SW 1271 (cell line): ENCODE measurements at places on chromosomes 13 and 19.

- DNase-seq, result no peak
Measured at GRCh38 chr13:45878966-45879365, 27.4 kb upstream of the SIAH3 start.

DNA sequence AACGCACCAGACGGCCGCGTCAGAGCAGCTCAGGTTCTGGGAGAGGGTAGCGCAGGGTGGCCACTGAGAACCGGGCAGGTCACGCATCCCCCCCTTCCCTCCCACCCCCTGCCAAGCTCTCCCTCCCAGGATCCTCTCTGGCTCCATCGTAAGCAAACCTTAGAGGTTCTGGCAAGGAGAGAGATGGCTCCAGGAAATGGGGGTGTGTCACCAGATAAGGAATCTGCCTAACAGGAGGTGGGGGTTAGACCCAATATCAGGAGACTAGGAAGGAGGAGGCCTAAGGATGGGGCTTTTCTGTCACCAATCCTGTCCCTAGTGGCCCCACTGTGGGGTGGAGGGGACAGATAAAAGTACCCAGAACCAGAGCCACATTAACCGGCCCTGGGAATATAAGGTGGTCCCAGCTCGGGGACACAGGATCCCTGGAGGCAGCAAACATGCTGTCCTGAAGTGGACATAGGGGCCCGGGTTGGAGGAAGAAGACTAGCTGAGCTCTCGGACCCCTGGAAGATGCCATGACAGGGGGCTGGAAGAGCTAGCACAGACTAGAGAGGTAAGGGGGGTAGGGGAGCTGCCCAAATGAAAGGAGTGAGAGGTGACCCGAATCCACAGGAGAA is 1.9 kb downstream of the PPP1R12C start:
- no peak for DNase-seq

- peak; percentile 70 for DNase-seq
Measured at GRCh38 chr19:4815426-4816201, 15.9 kb downstream of the TICAM1 start.

GRCh38 chr13:75906315-75906714 is 270.2 kb downstream of the LMO7 start:
- DNase-seq, result no peak

- no peak for DNase-seq
Measured at GRCh38 chr13:71039440-71039839, 827.6 kb downstream of the DACH1 start.

DNA sequence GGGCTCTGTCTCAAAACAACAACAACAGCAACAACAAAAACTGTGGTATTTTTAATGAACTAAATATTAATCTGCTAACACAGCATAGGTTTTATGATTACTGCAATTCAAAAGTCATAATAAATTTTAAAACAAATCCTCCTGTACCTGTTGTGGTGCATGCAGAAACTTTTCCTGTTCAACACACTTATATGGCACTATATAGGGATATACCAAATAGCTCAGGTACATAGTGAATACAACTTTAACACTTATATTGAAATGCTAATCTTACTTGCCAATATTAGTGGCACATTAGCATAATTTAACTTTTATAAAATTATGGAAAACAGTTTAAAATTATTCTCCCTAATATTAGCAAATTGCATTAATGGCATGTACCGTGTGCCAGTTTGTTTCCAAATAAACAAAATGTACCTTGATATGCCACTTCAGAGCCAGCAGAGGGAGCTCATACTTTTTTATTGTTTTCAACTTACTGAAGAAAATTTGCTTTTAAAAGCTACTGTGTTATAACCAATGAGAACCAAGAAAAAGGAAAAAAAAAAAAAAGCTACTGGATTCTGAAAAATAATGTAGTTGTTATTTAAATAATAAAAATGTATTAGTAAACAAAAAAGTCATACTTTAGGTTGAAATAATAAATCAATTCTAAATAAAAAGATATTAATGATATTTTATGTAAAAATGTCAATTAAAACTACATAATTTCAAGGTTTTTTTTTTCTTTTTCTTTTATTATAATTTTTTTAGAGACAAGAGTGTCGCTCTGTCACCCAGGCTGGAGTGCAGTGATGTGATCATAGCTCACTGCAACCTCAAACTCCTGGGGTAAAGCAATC is 18.0 kb upstream of the RBM26 start:
- DNase-seq, result peak; percentile 66

DNA sequence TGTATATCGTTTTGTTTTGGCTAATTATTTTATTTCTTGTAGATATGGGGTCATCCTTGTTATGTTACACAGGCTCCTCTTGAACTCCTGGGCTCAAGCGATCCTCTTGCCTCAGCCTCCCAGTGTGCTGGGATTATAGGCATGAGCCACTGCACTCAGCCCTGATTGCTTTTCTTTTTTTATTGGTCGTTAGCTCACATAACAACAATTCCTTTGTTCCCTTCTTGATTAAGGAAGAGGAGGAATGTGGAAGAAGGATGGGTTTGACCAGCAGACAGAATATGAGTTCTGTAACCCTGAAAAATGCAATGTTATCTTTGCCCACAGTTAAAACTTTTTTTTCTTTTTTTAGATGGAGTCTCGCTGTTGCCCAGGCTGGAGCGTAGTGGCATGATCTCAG is 11.4 kb downstream of the BRME1 start:
- no peak for DNase-seq

DNA sequence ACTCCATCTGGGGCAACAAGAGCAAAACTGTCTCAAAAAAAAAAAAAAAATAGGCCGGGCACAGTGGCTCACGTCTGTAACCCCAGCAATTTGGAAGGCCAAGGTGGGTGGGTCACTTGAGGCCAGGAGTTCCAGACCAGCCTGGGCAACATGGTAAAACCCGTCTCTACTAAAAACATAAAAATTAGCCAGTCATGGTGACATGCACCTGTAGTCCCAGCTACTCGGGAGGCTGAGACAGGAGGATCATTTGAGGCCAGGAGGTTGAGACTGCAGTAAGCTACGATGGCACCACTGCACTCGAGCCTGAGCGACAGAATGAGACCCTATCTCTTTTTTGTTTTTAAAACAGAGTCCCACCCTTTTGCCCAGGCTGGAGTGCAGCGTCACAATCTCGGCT is 3.9 kb downstream of the IQCN start:
- no peak for DNase-seq

GRCh38 chr13:26707122-26708006 is 53.2 kb downstream of the GPR12 start:
- DNase-seq, result no peak

GRCh38 chr13:75541287-75541686 is 3.6 kb upstream of the COMMD6 start:
- DNase-seq, result no peak

DNA sequence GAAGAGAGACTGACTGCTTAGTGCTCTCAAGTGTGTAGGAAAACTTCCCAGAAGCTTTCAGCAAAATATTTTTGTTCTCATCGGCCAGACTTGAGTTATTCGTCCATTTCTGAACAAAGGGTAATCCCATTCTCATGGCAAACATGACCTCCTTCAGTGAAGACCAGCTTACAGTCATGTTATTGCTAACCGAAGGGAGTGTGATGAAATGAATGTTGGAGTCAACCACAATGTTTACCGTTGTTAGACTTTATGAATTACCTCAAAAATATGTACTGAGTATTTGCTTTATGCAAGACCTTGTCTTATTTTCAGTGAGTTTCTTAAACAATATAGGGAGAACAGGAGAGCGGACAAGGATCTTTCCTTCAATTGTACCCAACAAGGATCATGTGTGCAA is 228.6 kb downstream of the LMO7 start:
- DNase-seq, result no peak

- no peak for DNase-seq
Measured at GRCh38 chr19:35002037-35002535, 2.0 kb downstream of the GRAMD1A start.

DNA sequence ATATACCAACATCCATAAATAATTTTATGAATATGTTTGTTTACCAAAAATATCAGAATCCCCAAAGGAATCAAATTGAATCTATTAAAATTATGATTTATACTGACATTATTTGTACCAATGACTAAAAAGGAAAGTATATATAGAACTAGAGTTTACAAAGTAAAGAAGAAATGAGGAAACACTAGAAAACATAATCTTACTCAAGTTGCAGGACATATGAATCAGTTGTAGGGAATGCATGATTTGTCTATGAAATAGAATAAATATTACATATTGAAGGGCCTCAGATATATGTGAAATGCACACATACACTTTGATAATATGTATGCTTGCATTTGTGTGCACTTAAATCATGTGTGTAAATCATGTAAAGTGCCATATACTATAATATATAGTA is 1466.4 kb downstream of the EFNB2 start:
- DNase-seq, result no peak

GRCh38 chr13:42654722-42655121 is 80.8 kb downstream of the TNFSF11 start:
- DNase-seq, result no peak

DNA sequence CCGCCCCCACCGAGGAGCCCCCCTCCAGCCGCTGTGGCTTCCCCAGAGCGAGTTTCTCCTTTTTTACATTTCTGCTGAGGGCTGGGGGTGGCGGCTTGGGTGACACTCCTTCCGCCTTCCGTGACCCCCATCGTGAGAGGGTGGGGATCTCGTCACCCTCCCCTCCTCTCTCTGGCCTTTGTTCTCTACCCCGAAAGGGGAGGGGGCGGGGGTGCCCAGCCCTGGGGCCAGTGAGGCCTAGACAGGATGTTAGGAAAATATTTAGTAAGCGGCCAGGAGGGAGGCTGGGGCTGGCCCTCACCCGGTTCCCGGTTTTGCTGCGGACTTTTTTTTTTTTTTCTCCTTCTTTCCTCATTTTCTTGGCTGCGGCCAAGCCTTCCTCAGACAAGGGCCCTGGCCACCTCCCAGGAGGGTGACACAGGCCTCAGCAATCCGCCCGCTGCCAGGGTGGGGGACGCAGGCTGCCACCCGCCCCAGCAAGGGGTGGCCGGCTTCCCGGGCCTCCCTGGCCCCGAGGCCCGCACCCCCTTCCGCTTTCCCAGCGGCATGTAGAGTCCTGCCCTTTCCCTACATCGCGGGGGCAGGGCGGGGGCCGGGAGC is 3.9 kb downstream of the MIDN start:
- DNase-seq, result no peak

DNA sequence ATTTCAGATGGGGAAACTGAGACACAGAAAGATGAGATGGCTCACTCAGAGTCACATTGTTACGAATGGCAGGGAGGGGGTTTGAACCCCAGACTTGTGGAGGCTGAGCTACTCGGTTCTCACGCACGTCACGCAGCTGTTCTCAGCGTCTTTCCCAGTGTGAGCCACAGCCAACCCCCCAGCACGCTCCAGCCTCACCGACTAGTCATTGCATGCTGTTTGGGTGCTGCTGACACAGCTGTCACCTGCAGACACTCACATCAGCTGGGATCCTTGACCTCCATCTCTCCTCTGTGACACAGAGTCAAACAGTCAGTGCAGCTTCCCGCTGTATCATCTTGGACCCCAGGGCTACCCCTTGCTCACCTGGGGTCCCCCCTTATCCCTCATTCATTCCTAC is 2.4 kb upstream of the NCAN start:
- no peak for DNase-seq

DNA sequence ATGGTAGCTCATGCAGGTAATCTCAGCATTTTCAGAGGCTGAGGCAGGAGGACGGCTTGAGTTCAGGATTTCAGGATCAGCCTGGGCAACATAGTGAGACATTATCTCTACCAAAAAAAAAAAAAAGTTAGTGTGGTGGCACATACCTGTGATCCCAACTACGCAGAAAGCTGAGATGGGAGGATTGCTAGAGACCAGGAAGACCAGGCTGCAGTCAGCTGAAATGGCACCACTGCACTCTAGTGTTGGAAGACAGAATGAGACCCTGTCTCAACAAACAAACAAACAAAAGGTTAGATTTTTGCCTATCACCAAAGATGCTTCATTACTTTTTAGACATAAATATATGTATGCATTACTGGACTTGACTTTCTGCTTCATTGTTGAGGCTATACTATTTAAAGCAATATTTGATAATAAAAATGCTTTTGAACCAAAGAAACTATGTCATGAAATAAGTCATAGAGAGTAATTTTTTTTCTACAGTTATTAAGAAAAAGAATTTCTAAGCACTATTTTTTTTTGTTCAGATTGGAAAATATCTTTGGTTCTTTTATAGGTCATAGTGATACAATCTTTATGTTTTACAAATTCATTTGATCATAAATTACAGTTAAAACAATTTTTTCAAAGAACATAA is 1180.1 kb upstream of the ATXN8OS start:
- DNase-seq, result peak; percentile 36

- DNase-seq, result peak; percentile 43
Measured at GRCh38 chr13:40664350-40665125, 1.9 kb downstream of the FOXO1 start.

- DNase-seq, result no peak
Measured at GRCh38 chr19:28039677-28040381, 1173.1 kb downstream of the UQCRFS1 start.

DNA sequence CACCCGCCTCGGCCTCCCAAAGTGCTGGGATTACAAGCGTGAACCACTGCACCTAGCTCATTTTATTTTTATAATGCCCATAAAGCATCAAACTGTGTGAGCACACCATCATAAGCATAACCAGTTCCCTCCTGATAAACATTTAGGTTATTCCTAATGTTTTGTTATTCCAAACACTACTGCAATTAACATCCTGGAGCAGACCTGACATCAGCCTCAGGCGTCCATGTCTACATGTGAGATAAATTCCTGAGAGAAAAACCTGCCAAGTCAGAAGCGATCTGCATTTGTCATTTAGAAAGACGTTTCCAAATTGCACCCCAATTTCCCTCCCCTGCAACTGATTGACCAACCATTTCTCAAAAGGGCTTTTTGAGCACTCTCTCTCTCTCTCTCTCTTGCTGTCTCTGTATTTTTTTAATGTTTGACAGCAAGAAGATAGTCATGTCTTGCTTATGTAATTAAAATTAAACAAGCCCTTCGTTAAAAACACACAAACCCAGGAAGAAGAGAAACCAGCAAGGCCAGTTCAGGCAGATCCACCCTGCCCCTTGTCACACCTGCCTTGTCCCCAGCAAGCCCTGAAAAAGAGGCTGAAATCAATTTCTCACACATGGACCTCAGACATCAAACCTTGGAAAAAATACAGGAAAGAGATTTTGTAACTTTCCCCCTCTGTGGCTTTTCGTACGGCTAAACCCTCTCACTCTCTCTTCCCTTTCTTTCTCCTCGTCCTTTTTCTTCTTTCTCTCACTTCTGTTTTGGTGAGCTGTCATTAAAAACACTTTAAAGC is 9.9 kb downstream of the LYPD3 start:
- DNase-seq, result no peak

DNA sequence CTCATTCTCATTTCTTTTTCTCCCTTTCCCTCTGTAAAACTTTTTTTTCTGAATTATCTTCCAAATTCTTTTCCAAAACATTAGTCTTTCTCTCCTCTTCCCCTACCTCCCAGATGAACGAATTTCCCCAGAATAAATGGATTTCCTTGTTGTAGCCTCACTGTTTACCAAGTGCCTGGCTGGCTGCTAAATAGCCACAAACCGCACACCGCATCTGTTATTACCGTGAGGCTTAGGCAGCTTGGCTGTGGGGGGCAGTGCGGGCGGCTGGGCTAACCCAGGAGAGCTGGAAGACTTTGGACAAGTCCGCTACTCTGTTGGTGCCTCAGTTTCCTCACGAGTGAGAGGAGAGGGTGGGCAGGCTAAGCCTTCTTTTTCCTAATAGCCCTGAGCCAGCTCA is 10.7 kb downstream of the IL17D start:
- DNase-seq, result no peak
